ENCODE measurements at places on chromosomes 2 and 18.

DNA sequence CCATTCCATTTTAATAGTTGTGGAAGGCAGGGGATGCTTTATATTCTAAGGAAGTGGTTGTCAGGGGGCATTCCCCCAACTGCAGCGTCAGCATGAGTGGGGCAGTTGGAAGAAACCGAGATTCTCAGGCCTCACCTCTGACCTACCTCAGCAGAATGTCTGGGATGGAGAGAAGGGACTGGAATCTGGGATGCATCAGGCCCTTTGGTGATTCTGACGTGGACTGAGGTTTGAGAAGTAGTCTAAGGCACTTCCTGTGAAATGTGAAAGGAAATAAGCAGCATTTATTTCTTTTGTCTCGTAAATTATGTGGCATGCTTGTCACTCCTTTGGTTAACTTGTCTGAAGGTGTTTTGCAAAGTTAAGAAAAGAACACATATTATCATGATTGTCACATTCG lies 540.7 kb upstream of the NETO1 start:
- no peak for DNase-seq

GRCh38 chr2:233409286-233409991 lies 55.1 kb downstream of the DGKD start:
- DNase-seq, result no peak

GRCh38 chr18:22330508-22330907 lies 87.2 kb downstream of the CTAGE1 start:
- DNase-seq, result no peak

GRCh38 chr2:84649487-84650142 lies 133.3 kb downstream of the DNAH6 start:
- DNase-seq, result no peak

DNA sequence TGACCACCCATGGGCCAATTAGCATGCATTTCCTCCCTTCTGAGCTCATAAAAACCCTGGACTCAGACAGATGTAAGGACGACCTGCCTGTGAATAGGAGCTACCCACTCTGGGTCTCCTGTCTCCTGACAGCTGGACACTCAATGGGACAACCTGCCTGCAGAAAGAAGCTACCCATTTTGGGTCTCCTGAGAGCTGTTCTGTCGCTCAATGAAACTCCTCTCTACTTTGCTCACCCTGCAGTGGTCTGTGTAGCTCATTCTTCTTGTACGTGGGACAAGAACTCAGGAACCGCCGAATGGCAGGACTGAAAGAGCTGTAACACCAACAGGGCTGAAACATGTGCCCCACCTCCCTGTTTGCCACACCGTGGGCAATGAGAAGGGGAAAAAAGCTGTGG lies 60.3 kb upstream of the DYNC1I2 start:
- no peak for DNase-seq

DNA sequence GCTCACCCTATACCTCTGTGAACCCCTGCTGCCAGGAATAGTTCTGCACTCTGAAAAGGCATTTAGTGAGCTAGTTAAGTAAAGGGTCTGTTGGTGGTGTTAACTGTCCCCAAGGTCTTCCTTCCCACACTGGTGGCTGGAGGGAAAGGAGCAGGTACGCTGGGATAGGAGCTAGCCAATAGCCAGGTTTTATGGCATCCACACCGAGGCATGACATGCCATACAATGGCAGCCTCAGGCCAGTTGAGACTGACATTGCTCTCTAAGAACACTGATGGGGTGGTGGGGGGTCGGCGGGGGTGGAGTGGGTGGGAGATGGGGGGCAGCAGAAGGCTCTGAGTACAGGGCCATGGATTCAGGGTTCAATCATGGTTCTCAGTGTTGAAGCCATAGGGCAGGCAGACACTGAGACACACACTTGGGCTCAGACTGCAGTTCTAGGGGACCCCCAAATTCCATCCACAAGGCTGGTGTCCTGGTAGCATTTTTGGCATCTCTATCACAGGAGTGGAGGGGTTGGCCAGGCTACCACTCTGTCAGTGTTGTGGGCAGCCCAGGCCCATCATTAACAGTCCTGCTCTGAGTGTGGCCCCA lies 136.0 kb downstream of the CTIF start:
- DNase-seq, result no peak

- no peak for DNase-seq
Measured at GRCh38 chr18:63820694-63821093, 45.5 kb downstream of the SERPINB7 start.

DNA sequence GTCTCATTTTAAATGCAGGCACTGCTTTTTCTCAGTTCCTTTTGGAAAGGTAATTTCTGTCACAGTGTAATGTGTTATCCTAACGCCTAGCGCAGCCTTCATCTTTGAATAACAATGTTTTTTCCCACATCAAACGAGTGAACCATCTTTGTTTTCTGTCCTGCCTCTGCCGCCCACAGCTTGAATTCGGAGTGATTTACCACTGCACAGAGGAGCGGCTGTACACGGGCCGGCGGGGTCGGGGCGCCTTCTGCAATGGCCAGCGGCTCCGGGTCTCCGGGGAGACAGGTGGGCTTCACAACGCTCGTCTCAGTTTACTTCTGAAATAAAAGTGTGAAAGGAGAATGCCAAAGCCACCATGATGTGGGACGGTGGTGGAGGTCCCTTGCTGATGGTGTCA lies 32.8 kb downstream of the IMPA2 start:
- DNase-seq, result no peak

GRCh38 chr2:7309582-7309981 lies 392.4 kb downstream of the RNF144A start:
- DNase-seq, result no peak

- no peak for DNase-seq
Measured at GRCh38 chr2:99476629-99477028, 13.2 kb downstream of the REV1 start.

GRCh38 chr18:24731158-24731557 lies 270.7 kb downstream of the HRH4 start:
- DNase-seq, result no peak

DNA sequence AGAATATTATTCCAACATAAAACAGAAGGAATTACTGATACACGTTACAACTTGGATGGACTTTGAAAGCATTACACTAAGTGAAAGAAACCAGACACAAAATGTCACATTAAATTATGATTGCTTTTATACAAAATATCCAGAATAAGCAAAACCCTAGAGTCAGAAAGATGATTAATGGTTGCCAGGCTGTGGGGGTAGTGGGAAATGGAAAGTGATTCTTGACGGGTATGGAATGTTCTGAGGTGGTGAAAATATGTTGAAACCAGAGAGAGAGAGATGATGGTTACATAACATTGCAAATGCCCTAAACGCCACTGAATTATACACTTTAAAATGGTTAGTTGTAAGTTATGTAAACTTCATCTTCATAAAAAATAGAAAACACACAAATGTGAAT lies 1057.2 kb upstream of the TMEFF2 start:
- DNase-seq, result no peak

DNA sequence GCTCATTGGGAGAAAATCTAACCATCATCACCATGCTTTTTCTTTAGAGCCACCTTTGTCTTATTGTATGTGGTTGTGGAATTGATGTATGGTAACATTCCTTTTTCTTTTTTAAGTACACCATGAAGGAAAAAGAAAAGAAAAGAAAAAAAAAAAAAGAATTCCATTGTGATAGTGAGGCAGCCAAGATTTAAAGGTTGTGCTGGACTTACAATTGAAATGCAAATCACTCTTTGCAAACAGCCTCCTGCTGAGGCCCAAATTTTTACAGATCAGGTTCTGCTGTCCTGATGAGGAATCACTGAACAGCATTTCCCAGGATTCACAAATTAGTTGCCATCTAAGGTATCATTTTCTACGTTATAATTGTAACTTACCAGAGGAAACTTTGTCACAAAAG lies 1101.0 kb upstream of the FANCL start:
- DNase-seq, result no peak

DNA sequence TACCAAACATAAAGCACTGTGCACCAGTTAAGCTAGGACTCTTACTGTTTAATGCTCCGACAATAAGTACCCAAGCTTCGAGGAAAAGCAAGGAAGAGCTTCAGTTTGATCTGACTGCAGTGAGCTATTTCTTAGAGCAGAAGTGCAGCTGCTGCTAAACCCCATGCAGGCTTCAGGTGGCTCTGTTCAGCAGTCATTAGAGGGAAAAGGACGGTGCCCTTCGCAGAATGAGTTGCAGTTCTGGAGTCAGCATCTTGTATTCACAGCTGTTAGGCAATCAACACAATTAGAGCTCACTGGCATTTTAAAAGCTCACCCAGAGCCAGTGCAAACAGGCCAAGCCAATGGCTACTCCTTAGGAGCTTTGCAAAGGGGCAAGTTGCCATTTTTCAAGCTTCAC lies 1.5 kb upstream of the CERKL start:
- DNase-seq, result no peak

DNA sequence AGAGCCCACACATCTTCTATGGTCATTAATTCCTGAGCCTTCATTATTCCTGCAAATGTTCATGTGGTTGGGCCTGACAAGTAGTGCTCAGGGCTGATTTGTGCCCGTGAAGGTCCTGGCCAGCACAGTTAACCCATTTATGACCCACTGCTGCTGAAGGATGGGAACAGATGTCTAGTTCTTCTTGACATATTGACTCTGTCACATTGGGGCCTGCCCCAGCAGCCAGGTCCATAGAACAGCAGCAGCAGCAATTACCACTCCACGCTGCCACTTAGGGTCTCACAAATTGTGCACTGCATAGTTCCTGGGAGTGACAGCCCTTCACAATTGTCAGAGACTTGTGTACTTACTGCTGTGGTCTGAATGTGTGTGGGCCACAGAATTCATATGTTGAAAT lies 442.3 kb upstream of the RGPD4 start:
- DNase-seq, result no peak
